ENCODE measurements at places on chromosomes 6 and 20.

DNA sequence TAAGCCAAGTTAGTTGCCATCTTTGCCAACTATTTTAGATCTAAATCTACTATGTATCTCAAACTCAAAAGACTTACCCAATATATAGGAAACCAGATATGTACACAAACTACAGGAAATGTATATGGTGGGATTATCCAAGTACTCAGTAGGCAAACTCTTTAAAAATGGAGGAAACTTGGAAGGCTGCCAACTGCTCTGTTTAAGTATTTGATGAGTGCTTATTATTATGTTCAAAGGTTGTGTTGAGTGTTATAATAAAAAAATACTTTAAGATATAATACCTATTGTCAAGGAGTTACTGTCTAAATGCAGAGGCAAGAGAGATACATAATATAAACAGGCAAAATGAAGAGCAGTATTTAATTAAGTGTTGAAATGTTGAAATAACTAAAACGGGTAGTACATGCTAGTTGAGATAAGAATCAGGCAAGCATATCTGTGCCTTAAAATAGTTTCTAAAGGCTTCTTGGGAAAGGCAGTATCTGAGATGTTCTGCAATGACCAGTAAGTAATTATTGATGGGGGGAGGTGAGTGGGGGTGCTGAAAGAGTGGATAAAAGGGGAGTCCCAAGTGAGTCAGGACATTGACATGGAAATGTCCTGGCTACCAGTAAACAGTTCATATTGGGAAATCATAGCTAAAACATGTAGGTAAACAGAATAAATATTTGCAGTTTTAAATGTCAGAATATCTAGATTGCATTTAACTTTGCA, 6.5 kb upstream of the DST start:
- no peak for DNase-seq

- DNase-seq: no peak
Measured at GRCh38 chr20:50876063-50876685, 55.1 kb downstream of the ADNP start.

DNA sequence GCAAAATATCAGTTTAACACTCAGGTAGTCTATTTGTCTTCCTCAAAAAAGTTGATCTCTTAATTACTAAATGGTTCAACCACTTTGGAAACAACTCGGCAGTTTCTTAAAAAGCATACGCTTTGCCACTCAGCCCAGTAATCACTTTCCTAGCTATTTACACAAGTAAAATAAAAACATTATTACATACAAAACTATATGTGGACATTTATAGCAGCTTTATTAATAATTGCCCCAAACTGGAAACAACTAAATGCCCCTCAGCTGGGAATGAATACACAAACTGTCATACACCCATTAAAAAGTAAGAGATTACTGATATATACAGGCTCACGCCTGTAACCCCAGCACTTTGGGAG, 7.4 kb downstream of the EEF1A1 start:
- DNase-seq: no peak

DNA sequence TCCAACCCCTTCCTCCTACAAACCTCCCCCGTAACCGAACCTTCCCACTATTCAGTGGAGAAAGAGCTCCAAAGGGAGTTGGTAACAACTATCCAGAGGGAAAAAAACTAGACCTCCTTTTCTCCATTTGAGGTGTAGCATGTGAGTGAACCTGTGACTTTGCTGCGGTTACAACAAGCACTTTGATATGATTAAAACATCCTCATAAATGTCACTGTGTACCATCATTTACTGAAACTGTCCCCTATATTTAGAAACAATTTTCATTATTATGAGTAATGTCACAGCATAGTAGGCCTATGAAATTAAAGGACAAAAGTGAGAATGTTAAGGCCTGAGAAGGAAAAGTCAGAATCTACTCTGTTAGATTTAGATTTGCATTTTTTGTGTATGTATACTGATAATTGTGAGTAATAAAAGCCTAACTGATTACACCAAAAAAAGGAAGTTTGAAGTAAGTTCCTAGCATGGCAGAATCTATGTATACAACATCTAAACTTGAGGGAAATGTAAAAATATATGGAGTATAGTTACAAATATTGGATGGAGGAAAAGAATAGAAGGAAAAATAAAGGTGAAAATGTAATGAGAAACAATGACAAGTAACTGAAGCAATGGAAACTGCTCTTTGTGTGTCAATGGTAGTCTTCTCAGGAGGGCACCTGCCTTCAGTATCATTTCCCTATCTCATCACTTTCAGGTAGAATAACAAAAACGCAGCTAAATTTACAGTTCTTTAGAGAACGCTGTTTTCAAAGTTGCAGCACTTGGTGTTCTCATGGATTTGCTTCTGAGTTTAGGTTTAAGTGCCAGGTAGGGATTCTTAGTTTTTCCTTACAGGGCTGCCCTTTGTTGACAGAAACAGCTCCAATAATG, 145.9 kb downstream of the IMPG1 start:
- no peak for DNase-seq

DNA sequence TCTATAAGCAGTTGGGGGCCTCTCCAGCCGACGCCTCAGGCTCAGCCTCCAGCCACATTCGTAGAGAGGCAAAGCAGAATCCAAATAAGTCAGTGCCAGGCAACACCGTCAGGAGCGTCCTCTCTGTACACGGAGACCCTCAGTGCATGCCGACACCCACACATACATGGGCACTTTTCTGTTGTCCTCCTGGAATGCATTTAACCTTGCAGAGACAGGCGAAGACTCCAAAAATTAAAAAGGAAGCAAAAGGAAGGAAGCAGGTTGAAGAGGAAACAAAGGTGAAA, 325.9 kb downstream of the TAF4 start:
- no peak for DNase-seq

Data from iPS-NIHi11 (cell line).